ENCODE measurements at places on chromosomes 7 and 10.

- DNase-seq = no peak
Measured at GRCh38 chr7:105854498-105854897, 21.9 kb downstream of the ATXN7L1 start.

DNA sequence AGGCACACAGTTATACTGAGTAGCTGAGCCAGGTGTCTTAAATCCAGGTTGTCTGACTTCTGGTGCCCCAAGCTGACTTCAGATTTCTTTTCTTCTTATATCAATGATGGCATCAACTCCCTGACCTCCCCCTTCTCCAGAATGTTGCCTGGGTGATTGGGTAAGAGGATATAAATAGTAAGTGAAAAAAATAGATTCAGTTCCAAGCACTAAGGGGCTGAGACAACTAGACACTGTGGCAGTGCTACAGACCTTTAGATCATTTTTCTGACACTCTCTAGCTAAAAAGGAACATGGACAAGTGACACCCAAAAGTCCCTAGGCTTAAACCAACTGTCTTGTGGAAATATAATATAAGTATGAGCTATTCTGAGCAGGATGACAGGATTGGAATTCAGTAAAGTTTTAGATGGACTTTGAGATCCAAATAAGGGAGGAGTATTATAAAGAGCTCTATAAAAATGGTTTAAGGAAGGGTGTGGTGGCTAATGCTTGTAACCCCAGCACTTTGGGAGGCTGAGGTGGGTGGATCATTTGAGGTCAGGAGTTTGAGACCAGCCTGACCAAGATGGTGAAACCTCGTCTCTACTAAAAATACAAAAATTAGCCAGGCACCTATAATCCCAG, 589.1 kb upstream of the GALNT17 start:
- no peak for DNase-seq

- no peak for DNase-seq
Measured at GRCh38 chr7:95867309-95867708, 95.0 kb downstream of the DYNC1I1 start.

- DNase-seq = no peak
Measured at GRCh38 chr10:66591865-66592264, 334.0 kb upstream of the LRRTM3 start.

DNA sequence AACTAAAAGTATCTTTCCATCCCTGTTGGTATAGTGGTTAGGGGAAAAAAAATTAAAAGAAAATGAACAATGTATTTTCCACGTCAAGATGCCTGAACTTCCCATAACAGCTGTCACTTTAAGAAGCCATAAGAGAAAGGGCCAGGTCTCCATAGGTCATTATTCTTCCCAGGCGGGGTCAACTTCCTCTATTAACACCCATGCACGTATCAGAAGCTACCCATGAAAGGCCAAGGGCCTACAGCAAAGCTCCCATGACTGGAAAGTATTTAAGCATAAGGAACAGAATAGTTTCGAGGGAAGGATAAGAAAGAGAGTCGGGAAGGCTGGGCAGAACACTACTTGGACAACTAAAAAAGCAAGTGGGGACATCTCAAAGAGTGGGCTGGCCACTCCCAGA, 40.1 kb downstream of the RBM28 start:
- DNase-seq = no peak

- no peak for DNase-seq
Measured at GRCh38 chr7:111190804-111191203, 99.9 kb downstream of the LRRN3 start.

GRCh38 chr10:131644289-131644688, 256.5 kb upstream of the PPP2R2D start:
- DNase-seq = no peak

- no peak for DNase-seq
Measured at GRCh38 chr7:42134276-42134876, 102.6 kb downstream of the GLI3 start.

- DNase-seq = peak; percentile 6
Measured at GRCh38 chr10:80660736-80661135, 123.0 kb downstream of the SH2D4B start.

Data from hippocampal formation (tissue), 2 donors.